ENCODE measurements at places on chromosomes 4 and X.
A peak's percentile ranks its signal among the peaks of the same experiment; 100 is the strongest.

- no peak for DNase-seq
Measured at GRCh38 chrX:24574743-24575142, 72.4 kb downstream of the PCYT1B start.

DNA sequence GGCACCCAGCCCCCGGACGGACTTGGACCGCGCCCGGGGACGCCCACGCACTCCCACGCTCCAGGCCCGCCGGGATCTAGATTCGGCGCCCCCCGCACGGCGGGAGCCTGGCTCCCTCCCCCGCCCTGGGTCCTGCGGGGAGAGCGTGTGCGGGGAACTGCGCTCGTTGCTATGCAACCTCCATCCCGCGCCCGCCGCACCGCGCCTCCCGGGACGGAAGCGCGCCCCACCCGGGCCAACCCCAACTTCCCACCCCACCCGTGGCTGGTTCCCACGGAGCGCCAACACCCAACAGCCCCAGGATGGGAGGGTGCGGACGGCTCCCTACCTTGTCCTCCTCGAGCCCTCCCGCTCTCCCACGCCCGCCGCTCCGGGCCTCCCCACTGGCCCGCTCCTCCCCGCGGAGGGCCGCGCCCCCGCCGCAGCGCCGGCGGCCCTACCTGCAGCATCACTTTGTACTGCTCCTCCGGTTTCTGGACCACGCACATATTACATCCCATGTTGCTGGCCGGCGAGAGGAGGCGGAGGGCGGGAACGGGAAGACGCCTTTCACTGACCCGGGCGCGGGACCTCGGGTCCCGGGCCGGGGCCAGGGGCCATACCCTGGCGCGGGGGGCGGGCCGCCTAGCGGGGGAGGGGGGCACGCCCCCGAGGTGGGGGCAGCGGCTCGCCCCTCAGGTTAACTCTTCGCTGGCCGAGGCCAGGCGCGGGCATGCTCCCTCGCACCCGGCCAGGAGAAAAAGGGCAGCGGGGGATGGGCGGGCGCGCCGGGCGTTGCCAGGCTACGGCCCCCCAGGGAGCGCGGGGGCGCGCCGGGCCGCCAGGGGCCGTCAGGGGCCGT lies at the start of gene PDZD4:
TSS of gene PDZD4 (minus strand) at position 746 of the 841 bp plus-strand sequence. CDS start at position 500, 246 bp downstream.
- no peak for DNase-seq

GRCh38 chrX:56800801-56801200 lies 71.8 kb downstream of the NBDY start:
- DNase-seq, result peak; percentile 35

DNA sequence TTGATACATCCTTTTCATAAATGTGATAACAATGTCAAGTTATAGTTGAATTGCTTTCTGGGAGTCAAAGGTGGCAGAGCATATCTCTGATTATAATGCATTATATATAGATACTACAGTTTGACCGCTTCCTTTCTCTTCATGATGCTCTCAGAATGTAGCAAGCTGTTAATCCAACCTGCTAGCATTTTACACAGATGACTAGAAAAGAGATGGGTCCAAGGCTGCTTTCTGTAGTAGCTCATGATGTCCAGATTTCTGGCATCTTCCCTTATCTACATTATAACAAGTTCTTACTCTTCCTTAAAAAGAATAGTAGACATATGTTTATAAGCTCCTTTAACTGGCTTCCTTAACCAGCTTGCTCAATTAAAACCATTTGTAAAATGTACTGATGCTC lies 192.0 kb downstream of the NWD2 start:
- no peak for DNase-seq

DNA sequence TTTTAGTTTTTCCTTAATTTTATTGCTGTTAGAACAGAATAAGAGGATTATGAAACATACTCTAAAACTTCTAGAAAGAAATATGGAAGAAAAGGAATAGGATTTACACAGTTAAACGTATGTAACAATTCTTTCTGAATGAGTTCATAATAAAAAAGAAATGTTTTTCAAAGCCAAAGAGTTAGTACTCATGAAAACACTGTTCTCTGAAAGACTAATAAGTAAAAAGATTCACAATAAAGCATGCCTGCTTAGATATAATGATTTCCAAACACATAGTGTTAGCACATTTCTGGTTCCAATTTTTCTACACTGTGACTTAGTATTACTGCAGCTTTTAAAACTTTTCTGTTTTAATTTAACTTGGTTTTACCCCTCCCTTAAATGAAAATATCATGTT lies 49.8 kb upstream of the PRSS48 start:
- DNase-seq, result no peak

- DNase-seq, result no peak
Measured at GRCh38 chr4:158836002-158836369, 67.2 kb downstream of the FNIP2 start.

DNA sequence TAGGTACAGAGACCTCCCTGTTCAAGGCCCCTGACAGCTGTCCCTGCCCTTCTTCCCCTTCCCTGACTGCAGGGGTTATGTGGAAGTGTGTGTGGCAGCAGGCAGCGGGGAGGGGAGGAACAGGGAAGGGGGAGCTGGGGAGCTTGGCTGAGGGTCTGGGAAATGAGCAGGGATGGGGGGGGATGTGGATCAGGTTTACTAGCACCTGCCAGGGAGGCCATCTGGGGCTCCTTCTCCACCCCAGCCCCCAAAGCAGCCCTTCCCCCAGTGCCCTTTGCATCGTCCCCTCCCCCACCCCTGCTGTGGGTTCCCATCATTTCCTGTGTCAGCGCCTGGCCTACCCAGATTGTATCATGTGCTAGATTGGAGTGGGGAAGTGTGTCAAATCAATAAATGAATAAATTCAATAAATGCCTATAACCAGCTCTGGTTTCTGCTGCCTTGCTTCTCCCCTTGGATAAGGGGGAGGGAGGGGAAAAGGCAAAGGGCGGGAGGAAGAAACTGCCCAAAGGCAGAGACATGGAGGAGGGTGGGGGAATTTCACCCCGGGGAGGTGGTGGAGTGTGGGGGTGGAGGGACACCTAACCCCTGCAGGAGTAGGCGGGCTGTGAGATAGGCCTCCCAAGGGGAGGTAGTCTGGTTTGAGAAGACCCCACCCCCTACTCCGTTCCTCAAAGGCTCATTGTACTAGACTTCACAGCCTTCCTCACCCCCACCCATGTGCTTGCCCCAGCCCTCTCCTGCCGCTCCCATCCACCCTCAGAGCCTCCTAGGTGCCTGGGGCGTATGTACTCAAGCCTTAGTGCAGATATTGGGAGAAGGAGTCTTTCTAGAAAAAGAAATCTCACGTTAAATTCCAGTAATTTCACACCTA lies 3.2 kb downstream of the CXorf65 start:
- no peak for DNase-seq

DNA sequence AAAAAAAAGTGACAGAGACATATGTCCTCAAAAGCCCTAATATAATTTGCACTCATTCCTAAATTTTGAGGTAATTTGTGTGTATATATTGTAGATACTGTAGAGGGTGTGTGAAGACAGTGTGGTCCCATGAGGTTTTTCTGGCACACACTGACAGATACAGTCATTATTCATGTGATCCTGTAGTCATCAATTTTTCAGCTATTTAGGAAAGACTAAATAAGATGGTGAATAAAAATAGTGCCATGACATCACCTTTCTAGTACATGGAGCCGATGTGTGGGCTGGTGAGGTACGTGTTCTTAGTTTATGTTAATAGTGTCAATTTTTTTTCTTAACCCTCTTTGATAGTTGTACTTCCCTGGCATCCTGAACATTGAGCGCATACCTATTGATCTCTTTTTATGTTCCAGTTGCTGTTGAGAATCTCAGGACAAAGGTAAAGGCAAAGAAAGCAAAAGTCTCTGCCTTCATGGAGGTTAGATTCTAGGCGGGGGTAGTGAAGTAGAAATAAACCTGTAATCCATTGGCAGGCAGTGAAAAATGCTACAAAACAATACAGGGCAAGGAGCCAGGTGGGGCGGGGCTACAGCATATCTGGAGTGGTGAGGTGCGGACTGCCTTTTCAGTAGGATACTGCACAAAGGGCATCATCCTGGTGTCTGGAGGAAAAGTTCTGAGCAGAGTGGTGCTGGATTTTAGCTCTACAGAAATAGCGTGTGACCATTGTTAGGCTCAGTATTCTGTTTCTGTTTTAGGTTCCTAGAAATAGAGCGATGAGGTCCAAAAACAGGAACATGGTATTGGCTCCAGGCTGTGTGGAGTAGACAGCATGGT lies 93.8 kb downstream of the ARHGAP10 start:
- DNase-seq, result no peak
